IPS DF 6.9 (cell line): ENCODE measurements at places on chromosomes 13 and 19.

GRCh38 chr19:45331411-45331810 lies 8.7 kb upstream of the CKM start:
- no peaks in the 10 kb centered on the region for H3K4me1 ChIP-seq
- no peaks in the 10 kb centered on the region for H3K27me3 ChIP-seq
- no peaks in the 10 kb centered on the region for H3K36me3 ChIP-seq
- DNase-seq = no peak
- H3K4me3 ChIP-seq = no peak overlapping the region

DNA sequence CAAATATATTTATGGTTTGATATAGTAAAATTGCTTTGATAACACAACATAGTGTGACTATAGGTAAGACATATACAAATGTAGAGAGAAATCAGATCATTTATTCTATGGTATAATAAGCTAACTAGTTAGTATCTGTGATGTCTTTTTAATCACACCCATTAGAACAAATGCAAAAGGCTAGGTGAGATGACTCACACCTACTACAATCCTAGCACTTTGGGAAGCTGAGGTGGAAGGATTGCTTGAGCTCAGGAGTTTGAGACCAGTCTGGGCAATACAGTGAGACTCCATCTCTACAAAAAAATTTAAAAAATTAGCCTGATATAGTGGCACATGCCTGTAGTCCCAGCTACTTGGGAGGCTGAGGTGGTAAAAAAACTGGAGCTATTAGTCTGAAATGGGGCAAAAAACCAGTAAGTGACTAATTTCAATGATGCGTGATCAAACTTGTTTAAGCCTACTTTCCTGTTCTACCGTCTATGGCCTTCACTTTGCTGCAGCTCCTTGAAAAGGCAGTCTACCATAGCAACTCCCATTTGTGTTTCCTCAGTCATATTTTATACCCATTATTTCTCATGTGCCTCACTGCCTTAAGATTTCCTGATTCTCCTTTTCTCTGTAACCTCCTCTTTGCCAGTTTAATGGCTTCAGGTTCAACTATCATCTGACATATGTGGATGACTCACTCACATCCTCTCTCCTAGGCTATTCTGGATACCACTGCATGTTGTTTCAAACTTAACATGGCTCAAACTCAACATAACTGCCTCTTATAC lies 12.5 kb downstream of the ALG5 start:
- no peak for DNase-seq
- no peaks in the 10 kb centered on the region for H3K4me1 ChIP-seq
- peaks cover 19% of the 10 kb centered on the region for H3K36me3 ChIP-seq
- no peaks in the 10 kb centered on the region for H3K27me3 ChIP-seq

DNA sequence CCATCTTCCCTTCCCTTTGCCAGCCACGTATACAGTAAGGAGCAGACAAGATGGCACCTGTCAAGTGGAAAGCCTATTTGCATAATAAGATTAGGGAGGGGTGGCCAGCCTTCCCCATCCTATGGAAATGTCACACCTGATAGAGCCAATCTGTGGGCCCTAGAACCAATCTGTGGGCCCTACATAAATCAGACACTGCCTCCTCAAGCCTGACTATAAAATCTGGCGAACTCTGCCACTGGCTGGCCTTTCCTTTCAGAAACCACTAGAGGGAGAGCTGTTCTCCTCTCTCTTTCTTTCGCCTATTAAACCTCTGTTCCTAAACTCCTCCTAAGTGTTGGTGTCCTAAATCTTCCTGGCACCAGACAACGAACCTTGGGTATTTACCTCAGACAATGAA lies 231.5 kb upstream of the KLHL1 start:
- no peaks in the 10 kb centered on the region for H3K36me3 ChIP-seq
- no peak overlapping the region for H3K4me3 ChIP-seq
- peak; percentile 27 for DNase-seq
- no peaks in the 10 kb centered on the region for H3K27me3 ChIP-seq
- H3K4me1 ChIP-seq = no peaks in the 10 kb centered on the region
- no peak overlapping the region for H3K27ac ChIP-seq

GRCh38 chr13:30829145-30829832 lies 76.8 kb upstream of the MEDAG start:
- no peaks in the 10 kb centered on the region for H3K4me1 ChIP-seq
- no peaks in the 10 kb centered on the region for H3K36me3 ChIP-seq
- H3K27me3 ChIP-seq = peaks cover 9% of the 10 kb centered on the region; the same call in 1 of the 2 replicates

GRCh38 chr13:105660561-105660960 lies 874.9 kb downstream of the EFNB2 start:
- no peak for DNase-seq
- H3K4me1 ChIP-seq = no peaks in the 10 kb centered on the region
- no peak overlapping the region for H3K27ac ChIP-seq
- no peak overlapping the region for H3K4me3 ChIP-seq
- no peaks in the 10 kb centered on the region for H3K27me3 ChIP-seq

DNA sequence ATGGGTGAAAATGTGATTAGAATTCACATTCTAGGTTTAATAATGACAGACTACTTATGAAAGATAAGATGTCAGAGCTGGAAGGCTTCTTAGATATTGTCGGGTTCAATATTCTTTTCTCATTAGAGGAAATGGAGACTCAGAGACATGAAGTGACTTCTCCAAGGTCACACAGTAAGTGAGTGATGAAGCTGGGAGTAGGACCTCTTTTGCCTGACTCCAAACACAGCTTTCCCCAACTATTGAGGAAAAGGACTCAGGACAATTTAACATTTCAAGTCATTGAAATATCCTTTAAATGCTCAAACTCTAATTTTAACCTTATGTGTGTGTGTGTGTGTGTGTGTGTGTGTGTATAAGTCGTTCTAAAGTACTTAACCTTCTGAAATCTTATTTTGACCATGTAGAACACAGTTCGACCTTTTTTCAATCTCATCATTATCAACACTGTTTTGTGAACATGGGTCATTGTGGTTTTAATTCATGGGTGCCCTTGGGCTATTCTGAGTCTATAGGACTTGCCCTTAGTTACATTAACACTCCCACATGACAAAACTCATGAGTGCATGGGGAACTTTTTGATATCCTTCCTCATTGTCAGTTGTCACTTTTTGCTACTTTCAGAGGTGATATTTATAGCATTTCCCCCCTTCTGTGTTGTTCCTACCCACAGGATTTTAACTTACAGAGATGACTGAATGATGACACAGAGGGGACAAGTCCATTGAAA lies 53.0 kb downstream of the LRCH1 start:
- no peaks in the 10 kb centered on the region for H3K27me3 ChIP-seq
- no peaks in the 10 kb centered on the region for H3K36me3 ChIP-seq
- no peak for DNase-seq

- H3K27ac ChIP-seq = no peak within 1 kb of the TSS
- H3K36me3 ChIP-seq = peaks cover 7% of the 10 kb centered on the region; the same call in 1 of the 2 replicates
- peaks cover 7% of the 10 kb centered on the region; the same call in 1 of the 2 replicates for H3K4me1 ChIP-seq
- H3K4me3 ChIP-seq = peak within 1 kb of the TSS; percentile 71
- DNase-seq = no peak
- H3K27me3 ChIP-seq = no peaks in the 10 kb centered on the region
Observed at GRCh38 chr19:35154525-35155406, at the start of gene FXYD5. Gene FXYD5 (plus strand): TSS chr19:35154735. CDS start chr19:35155551, 816 bp downstream.

GRCh38 chr13:44429311-44429710 lies 55.7 kb downstream of the SERP2 start:
- no peak overlapping the region for H3K4me3 ChIP-seq
- no peaks in the 10 kb centered on the region for H3K4me1 ChIP-seq
- no peaks in the 10 kb centered on the region for H3K27me3 ChIP-seq
- peaks cover 4% of the 10 kb centered on the region for H3K36me3 ChIP-seq
- no peak overlapping the region for H3K27ac ChIP-seq

- no peak for DNase-seq
- peaks cover 3% of the 10 kb centered on the region for H3K4me1 ChIP-seq
- no peaks in the 10 kb centered on the region for H3K36me3 ChIP-seq
- peak overlapping the region; percentile 11; the same call in 1 of the 2 replicates for H3K4me3 ChIP-seq
Observed at GRCh38 chr19:1503089-1503924, 9.5 kb downstream of the ADAMTSL5 start.

GRCh38 chr13:113622791-113623490 lies 35.1 kb downstream of the ATP4B start:
- no peak for DNase-seq
- no peaks in the 10 kb centered on the region; the same call in 1 of the 2 replicates for H3K27me3 ChIP-seq
- no peak overlapping the region for H3K4me3 ChIP-seq
- no peaks in the 10 kb centered on the region; the same call in 1 of the 2 replicates for H3K4me1 ChIP-seq
- H3K27ac ChIP-seq = no peak overlapping the region

DNA sequence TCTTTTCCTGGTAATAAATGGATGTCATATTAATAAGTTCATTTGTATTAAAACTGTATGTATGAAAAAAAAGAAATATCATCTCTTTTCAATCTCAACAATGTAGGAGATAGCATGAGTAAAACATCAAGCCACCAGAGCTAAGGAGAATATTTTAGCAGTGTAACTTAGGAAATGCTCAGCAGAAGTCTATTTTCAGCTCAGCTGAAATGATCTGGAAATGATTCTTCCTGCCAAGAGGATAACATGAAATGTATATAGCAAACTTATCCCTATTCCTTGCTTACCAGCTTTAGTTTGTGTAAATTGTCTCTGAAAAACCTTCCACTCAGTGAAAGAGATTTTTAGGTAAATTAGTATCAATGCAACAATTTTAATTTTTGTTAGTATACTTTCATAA lies 1194.4 kb downstream of the SLITRK1 start:
- H3K4me1 ChIP-seq = no peaks in the 10 kb centered on the region
- no peaks in the 10 kb centered on the region for H3K36me3 ChIP-seq
- no peak for DNase-seq
- no peak overlapping the region for H3K4me3 ChIP-seq
- H3K27me3 ChIP-seq = no peaks in the 10 kb centered on the region

- H3K27me3 ChIP-seq = no peaks in the 10 kb centered on the region
- H3K27ac ChIP-seq = no peak overlapping the region
- H3K4me1 ChIP-seq = no peaks in the 10 kb centered on the region
- DNase-seq = no peak
- no peaks in the 10 kb centered on the region for H3K36me3 ChIP-seq
Observed at GRCh38 chr13:95749545-95749944, 72.6 kb downstream of the DNAJC3 start.

- H3K27me3 ChIP-seq = no peaks in the 10 kb centered on the region
- H3K4me3 ChIP-seq = no peak overlapping the region
- peaks cover 3% of the 10 kb centered on the region for H3K36me3 ChIP-seq
- H3K27ac ChIP-seq = no peak overlapping the region
- peaks cover 3% of the 10 kb centered on the region for H3K4me1 ChIP-seq
Observed at GRCh38 chr13:110648146-110648819, 32.9 kb downstream of the NAXD start.

- peaks cover 17% of the 10 kb centered on the region for H3K36me3 ChIP-seq
- no peak overlapping the region for H3K4me3 ChIP-seq
- H3K27me3 ChIP-seq = no peaks in the 10 kb centered on the region
Observed at GRCh38 chr19:35256566-35256965, 7.8 kb downstream of the LSR start.
